NCI-H2081 treated with DMSO at 0.1 percent for 48 hours (cell line): ENCODE measurements at places on chromosomes 4 and X.

GRCh38 chrX:69503228-69503781 lies 821 bp upstream of the NALF2 start:
- peak; percentile 39 for DNase-seq

DNA sequence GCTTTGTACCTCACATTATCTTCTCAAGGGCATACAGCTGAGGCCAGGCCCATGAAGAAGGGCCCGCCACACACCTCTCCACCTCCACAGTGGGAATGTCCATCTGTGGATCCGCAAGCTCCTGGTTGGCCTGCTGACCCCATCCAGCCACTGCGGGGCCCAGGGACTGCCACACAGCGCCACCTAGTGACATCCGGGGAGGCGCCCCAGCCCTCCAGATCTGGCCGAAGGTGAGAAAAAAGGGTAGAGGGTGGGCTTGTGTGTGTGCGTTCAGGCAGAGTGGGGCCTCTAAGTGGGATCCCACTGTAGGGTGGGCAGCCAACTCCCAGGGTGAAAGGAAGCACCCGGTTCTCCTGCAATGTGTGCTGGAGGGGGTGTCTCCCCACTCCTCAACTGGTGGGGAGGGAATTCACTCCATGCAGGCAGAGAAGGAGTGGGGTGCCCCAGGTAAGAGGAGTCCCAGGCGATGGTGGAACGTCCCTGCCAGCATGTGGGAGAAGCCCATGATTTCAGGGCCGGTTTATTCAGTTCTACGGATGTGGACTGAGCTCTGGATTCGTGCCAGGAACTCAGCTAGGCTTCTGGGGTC lies 117.3 kb downstream of the ENPP6 start:
- DNase-seq, result no peak

GRCh38 chrX:11040405-11040804 lies 70.7 kb upstream of the HCCS start:
- no peak for DNase-seq

DNA sequence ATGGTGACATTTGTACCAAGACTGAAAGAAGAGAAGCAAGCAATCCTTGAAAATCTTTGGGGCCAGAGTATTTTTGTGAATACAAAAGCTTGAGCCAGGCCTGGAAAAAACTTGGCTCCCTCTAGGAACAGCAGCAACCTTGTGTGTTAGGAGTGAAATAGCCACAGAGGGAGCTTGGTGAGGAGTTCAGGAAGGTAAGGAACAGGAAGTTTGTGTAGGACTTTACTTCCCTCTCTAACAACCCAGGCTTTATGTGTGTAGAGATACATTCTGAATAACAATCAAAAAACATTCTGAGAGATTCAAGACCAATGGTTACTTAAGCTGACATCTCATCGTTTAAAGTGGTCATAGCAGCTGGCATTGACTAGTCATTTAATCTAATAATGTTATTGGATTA lies 668.5 kb downstream of the PCDH18 start:
- DNase-seq, result no peak

GRCh38 chrX:68204521-68205038 lies 228.7 kb downstream of the OPHN1 start:
- no peak for DNase-seq

DNA sequence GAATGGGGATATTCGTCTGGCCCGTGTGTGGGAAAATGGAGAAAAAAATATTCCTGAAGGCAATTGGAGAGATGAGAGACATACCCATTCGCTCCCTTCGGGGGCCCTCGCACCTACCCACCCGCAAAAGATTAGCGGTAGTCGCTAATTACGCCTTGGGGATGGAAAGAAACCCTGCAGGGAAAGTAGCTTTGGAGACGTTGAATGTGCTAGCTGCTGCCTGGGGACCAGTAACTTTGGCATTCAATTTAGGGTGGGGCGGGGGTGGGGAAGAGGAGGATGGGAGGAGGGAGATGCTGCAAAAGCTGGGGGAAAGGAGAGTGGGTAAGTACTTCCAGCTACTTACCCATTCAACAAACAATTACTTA lies 407 bp upstream of the ZC4H2 start:
- DNase-seq, result no peak

- DNase-seq, result no peak
These were observed 28.8 kb downstream of the REPS2 start for GRCh38 chrX:16975233-16975632.

- DNase-seq, result no peak
These were observed 198.4 kb upstream of the ACTRT1 start for GRCh38 chrX:128250621-128251020.

GRCh38 chrX:28697732-28698131 lies 110.5 kb downstream of the IL1RAPL1 start:
- no peak for DNase-seq

- DNase-seq, result no peak
These were observed 466.2 kb downstream of the BCOR start for GRCh38 chrX:39631276-39632229.
